ENCODE measurements at places on chromosomes 3 and 15. TPM values are rescaled to one million over a fixed set of nuclear protein-coding genes. Genes with fewer than 3 reads are reported as not detected.

The GOLGA6A gene
- 0.20 TPM for total RNA-seq

The GABRR3 gene
- total RNA-seq = 0.17 TPM

The UNC45A gene
- 72.3 TPM for total RNA-seq

The ADPRH gene
- 1.2 TPM for total RNA-seq

The DUOX2 gene
- total RNA-seq = 0.06 TPM

All from CD4-positive, alpha-beta memory T cell (primary cell).